ENCODE measurements at places on chromosomes 11 and 22.

DNA sequence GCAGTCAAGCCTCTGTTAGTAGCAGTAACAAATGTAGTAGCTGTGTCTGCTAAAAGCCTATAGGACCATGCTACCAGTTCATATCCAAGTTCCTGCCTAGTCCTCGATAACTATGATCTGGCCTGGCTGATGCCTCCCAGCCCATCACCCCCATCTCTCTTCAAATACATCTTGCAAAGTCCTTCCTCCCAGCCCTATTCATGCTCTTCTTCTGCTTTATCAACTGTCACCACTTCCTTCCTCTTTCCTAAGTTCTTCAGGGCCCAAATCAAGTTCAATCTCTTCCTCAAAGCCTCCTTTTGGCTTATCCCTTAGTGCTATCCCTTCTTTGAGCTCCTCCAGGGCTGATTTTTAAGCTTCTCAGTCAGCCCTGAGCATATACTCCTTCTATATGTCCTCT is 150.9 kb upstream of the THY1 start:
- DNase-seq, result no peak

- peak; percentile 98 for DNase-seq
Measured at GRCh38 chr11:36229091-36229705, 60.0 kb downstream of the COMMD9 start.

DNA sequence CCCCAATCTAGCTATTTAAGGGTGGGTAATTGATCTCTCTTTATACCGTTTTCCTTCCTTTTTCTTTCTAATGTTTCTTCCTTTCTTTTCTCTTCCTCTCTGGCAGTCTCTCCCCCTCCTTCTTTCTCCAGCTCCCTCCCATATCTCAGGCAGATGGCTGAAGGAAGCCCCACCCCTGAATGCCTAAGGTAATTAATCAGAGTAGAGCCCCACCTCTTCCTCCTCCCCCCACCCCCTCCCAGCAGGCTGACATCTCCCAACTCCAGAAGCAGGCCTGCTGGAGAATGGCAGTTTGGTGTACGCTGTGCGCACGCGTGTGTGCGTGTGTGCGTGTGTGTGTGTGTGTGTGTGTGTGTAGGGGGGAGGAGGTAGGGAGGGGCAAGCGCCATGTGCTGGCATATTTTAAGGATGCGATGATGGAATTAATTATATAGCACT is 122.6 kb downstream of the APOL5 start:
- DNase-seq, result peak; percentile 96

DNA sequence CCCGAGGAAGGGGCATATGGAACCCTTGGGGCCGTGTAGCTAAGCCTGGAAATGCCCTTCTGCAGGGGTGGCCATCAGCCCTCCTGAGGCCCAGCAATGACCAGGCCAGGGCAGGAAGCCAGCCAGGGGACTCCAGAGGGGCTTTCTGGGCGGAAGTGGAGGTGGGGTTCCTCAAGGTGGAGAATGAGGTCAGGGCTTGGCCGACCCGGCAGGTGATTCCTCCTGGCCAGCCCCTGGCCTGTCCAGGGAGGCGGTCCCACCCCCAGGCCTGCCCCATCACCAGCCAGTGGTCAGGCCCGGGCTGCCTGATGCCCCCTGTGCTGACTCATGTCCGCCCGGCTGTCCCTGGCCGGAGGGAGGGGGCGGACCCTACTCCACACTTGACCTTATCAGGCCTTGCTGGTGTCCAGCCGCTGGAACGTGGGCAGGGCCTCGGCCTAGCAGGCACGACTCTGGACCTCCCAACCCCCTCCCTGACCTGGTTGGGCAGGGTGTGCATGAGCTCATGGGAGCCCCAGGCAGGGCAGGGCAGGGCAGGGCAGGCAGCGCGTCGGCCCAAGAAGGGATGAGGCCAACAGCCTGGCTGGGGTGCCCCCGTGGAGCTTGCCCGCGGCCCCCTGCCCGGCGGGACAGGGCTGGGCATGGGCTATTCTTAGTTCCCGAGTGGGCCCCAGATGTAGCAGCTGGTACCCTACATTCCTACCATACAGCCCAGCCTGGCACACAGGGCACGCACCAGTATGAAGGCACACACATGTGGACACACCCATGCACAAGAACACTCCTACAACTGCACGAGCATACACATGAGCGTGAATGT is 35.9 kb downstream of the RPL3 start:
- DNase-seq, result no peak

GRCh38 chr22:27695925-27696324 is 105.6 kb downstream of the MN1 start:
- no peak for DNase-seq

GRCh38 chr11:95867105-95867504 is 56.8 kb downstream of the MTMR2 start:
- no peak for DNase-seq

DNA sequence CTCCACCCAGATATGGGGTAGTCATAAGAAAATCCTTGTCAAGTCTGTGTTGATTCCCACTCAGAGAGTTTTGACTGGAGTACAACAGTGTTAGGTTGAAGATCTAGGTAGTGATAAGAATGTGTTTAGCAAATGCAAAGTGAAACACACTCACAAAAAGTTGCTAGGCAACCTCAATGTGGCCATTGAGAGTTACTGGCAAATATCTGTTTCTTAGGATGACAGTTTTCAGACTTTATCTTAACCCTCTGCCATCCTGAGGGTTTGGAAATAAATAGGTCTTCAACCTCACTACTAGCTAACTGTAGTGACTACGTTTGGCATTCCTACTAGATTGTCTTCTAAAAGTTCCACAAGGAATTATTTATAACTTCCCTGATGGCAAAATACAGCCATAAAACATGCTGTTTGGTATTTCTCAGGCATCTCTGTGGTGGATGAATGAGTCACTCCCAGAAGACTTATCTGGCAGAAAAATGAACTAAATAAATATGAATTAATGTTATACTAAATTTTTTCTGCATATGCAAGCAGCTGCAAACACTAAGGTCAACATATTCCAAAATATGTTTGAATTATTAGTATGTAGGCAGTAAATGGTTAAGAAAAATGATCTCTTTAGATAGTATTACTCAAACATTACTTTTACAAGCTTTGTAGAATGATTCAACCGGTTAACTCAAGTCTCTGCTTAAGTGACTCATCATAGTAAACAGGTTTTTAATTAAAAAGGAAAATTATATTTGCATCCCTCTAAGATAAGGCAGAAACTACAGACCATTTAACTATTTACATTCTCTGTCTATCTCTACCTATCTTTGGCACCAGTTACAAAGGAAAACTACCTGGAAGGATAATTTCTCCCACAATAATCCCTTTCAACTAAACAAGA is 17.1 kb upstream of the SYTL2 start:
- no peak for DNase-seq

DNA sequence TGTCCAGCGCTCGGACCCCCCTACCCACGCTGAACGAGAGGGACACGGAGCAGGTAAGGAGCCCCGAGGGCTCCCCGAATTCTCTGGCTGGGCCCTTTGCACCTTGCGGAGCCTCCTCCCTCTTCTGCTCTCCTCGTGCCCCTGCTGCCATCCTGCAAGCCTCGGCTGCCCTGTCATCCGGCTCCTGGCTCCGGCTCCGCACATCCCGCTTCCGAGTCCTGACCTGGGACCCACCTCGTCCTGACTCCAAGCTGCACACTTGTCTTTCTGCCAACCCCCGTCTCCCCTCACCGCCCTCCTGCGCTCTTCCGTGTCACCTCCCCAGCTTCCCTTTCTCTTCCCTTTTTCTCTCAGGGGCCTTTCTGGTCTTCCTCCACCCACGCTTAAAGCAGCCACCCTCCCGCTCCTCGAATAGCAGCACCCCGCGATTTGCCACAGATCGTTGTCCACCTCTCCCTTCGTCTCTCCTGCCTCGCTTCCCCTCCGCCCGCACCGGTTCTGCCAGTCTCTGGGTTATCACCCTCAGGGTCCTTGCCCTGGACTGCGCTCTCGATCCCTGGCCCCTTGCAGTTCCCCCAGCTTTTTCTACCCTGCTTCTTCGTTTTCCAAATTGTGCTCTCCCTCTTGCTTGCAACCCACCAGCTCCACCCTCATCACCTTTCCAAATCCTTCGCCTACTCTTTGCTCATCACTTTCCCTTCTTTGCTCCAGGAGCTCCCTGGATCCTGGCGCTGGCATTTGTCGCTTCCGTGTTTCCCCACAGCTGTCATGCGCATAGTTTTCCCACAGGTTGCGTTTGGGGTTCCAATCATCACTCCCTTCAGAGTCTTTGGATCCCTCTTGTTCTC is 822 bp downstream of the MARK2 start:
- DNase-seq, result peak; percentile 62

GRCh38 chr22:46165977-46166376 is 15.7 kb downstream of the PPARA start:
- peak; percentile 83 for DNase-seq

Measured in NCI-H2171 treated with DMSO at 0.1 percent for 48 hours (cell line).